ENCODE measurements at places on chromosomes 12 and 14. TPM values are rescaled to one million over a fixed set of nuclear protein-coding genes. Genes with fewer than 3 reads are reported as not detected.
A peak's percentile ranks its signal among the peaks of the same experiment; 100 is the strongest.

KRT79 gene
- polyA plus RNA-seq, result 0.24 TPM

NEUROD4 gene
- not detected for polyA plus RNA-seq

DNA sequence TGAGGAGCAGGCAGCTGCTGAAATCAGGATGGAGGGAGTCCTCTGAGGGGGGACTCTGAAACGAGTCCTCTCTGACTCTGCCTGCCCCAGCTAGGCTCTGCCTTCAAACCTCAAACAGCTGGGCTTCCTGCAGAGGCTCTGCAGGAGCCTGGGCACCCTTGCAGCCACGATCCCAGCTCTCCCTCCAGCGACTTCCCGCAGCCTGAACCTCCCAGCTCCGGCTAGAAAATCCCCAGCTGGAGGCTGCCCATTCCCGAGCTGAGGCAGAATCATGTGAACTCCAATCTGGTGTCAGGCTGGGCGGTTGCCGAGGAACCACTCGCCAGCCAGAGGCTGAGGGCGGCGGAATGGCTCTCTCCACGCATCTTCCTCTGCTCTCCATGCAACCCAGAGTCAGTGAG lies at the start of gene GPR68:
GPR68 (minus strand) TSS at position 204 of the 401 bp plus-strand sequence. CDS start 9,654 bp downstream, outside the sequence.
- peak; percentile 73 for DNase-seq

DTX3 gene
- 14.6 TPM for polyA plus RNA-seq

DNA sequence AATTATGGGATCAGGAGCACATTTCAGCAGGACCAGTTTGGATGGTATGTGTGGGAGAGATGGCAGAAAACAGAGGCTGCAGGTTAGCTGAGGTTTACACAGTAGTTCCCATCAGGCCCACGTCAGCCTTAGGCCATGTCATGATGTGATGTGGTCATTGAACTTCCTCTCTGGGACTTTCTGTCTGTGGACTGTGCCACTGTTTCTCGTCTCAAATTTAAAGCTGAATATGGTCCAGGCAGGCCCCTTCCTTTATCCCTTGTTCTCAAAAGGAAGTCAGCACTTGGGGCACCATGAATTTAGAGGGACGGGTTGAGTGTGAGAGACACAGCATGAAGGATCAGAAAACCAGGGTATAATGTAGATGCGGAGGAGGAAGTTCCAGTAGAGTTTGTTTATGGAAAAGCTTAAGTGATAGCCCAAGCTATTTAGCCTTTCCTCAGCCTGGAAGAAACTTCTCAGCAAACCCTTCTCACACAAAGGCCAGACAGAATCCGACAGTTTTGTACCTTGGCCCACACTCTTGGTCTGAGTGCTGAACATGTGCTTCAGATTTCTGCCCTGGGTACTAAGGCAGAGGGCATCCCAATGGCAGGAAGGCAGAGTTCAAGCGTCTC lies 3.6 kb upstream of the IGFBP6 start:
- DNase-seq, result peak; percentile 25

OTUB2 gene
- polyA plus RNA-seq, result 1.1 TPM

DNA sequence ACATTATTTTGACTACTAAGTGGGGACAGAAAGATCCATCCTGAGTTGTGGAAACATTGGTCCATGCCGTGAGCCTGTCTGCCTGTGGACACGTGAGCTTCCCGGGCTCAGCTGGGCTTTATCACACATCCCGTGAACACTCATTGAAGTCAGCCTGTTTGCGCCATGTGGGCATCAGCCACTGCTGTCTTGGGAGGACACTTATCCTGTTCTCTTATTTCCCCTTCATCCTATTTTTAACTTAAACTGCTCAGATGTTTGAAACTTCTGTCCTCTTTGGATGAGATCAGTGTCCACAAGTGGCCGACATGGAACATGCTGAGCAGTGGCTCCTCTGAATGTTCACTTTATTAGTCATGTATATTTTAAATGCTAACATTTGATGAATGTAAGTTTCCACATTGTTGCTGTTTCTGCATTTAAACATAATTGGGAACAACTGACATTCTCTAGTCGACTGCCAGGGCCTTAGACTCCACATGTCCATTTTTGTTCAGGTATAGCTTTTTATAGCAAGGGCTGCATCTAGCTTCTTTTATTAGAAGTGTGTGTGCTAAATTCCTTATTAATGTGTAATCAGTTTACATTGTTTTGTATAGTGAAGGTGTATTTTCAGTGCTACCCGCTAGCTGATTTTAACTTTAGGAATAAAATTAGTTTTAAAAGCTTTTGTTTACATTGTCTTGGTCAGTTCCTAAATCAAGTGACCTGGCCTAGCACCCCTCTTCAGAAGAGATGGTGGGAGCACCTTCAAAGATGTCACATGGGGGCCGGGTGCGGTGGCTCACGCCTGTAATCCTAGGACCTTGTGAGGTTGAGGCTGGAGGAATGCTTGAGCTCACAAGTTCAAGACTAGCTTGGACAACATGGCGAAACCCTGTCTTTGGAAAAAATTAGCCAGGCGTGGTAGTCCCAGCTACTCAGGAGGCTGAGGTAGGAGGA lies 24.0 kb downstream of the RNF34 start:
- peak; percentile 38 for DNase-seq

DNA sequence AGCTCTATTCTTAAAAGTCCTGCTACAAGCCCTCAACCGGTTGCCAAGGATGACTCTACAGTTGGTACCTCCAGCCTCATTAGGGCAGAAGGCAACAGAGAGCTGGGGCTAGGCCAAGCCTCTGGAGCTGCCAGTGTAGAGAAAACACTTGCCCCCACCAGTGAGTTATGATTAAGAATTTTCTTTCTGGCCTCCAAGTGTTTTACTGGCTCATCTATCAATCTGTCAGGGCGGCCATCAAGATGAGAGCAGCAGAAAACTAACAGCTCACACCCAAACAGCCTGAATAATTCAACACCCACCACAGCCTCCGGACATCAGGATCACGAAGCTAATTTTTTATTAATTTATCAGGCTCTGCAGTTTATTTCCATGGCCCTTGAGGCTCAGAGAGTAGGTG lies 40.7 kb upstream of the CMKLR1 start:
- DNase-seq, result no peak

DNA sequence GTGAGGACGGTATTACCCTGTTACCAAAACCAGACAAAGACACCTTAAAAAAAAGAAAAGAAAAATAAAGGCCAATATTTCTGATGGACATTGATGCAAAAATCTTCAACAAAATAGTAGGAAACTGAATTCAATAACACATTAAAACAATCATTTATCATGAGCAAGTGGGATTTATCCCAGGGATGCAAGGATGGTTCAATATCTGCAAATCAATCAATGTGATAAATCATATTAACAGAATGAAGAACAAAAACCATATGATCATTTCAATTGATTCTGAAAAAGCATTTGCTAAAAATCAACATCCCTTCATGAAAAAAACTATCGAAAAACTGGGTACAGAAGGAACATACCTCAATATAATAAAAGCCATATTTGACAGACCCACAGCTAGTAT lies 32.3 kb upstream of the ATP2B1 start:
- no peak for DNase-seq

GRCh38 chr14:105525861-105526775 lies at the start of gene TMEM121:
TMEM121 (plus strand) TSS chr14:105526583; CDS start chr14:105528835, 2,252 bp downstream.
- DNase-seq, result no peak

OVCH1 gene
- 0.05 TPM for polyA plus RNA-seq

GRCh38 chr12:94207849-94208621 lies 59.7 kb downstream of the PLXNC1 start:
- no peak for DNase-seq

- peak; percentile 89 for DNase-seq
Observed at GRCh38 chr12:116142936-116143898, 134.3 kb downstream of the MED13L start.

DNA sequence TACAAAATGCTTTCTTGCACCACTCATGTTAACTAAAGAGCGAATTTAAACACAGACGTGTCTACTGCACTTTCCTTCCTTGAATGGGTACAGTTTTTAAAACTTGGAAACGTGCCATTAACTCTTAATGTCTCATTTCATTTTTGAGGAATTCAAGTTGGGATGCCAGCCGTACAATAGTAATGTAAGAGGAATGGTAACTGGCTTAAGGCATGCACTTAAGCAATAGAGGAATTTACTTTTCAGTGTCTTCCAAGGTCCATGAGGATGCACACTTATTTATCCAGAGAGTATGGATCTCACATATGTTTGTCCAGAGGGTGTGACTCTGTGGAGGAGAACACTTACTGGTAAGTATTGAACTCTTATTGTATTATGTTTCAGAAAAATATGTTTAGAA lies 52.9 kb downstream of the PPP4R4 start:
- DNase-seq, result peak; percentile 26

DNA sequence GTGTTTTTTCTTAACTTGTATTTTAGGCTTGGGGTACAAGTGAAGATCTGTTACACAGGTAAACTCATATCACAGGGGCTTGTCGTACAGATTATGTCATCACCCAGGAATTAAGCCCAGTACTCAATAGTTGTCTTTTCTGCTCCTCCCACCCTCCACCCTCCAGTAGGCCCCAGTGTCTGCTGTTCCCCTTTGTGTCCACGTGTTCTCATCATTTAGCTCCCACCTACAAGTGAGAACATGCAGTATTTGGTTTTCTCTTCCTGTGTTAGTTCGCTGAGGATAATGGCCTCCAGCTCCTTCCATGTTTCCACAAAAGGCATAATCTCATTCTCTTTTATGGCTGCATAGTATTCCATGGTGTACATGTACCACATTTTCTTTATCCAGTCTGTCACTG lies 166.7 kb downstream of the RIMBP2 start:
- DNase-seq, result no peak

B3GNT4 gene
- 0.53 TPM for polyA plus RNA-seq

HSPA2 gene
- polyA plus RNA-seq, result 20.0 TPM

DNA sequence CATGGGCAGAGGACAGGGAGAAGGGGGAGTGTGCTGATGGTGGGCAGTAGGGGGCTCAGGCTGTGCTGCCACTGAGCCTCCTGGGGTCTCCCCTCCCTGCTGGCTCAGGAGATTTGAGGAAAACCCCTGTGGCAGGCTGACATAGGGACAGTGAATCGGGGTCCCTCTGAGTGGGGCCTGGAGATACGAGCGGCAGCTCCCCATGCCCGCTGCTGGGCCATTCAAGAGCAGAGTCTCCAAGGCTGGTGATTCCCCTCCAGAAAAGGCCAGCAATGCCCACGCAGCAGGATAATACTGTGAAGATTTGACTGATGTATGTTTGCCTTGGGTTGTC lies 288.7 kb upstream of the SFSWAP start:
- no peak for DNase-seq

DNA sequence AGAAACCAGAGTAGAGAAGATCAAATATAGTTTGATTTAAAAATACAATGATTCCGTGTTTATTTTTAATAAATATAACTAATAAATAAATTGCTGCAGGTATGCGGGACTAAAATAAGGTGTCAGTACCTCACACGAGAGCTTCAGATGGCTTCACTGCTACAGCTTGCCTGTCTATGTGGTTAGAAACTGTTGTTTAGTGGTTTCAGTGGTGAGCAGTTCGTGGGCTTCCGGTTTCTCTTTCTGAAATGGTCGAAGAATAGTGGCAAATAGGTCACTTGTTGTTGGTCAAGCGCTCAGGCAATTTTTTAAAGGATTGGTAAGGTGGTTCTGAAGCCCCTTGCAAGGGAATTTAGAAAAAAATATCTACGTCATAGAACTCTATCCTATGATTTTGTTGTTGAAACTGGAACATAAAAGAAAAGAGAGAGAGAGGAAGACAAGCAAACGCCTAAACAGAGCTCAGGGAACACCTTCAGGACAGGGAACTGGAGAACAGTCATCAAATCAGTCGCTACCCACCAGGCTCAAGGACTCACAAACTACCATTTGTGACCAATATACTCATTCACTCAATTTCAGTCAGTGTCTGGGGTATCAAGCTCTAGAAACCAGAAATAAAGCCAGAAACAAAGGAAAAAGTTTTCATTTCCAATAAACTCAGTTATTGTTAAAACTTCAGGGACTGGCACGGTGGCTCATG lies 31.3 kb downstream of the GABARAPL1 start:
- no peak for DNase-seq

DNA sequence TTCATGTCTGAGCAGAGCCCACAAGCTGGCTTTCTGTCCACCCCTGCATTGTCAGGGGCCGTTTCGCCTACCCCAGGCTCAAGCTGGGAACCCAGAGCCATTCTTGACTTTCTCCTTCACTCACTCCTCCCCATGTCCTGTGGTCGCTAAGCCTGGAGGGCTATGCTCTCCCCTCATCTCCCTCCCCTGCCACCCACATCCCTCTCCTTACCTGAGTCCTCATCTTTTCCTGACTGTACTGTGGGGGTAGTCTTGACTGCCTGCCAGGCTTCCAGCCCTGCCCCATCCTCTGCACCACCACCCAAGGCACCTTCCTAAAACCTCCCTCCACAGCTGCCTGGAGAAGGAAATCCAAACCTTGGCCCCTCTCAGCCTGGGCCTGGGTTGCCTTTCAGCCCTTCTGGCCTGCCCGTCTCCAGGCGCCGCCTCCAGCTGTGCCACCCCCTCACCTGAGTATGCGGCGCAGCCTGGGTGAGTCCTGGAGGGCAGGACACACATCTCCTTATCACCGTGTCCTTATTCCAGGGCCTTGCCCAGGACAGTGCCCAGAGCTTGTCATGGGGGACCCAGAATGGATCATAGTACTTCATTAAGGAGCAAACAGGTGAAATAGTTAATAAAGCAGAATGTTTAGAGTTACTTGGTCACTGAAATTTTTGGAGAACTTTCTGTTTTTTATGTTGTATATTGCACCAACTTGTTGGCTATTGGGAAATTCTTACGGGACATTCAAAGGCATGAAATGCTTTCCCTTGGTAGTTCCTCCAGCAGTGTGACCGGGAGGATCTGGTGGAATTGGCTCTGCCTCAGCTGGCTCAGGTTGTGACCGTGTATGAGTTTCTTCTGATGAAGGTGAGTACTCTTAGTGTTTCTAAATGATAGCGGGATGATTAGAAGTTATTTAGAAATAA lies 14.5 kb downstream of the ZNF839 start:
- no peak for DNase-seq

- DNase-seq, result no peak
Observed at GRCh38 chr12:103944964-103945363, 14.8 kb downstream of the HSP90B1 start.

TRAFD1 gene
- 41.3 TPM for polyA plus RNA-seq

- peak; percentile 57 for DNase-seq
Observed at GRCh38 chr12:69423037-69423905, 46.9 kb upstream of the FRS2 start.

OR4M1 gene
- not detected for polyA plus RNA-seq

WNT1 gene
- polyA plus RNA-seq, result not detected

PTGDR gene
- polyA plus RNA-seq, result not detected

TPH2 gene
- polyA plus RNA-seq, result not detected

- DNase-seq, result no peak
Observed at GRCh38 chr12:74891083-74891668, 318.5 kb downstream of the KCNC2 start.

- no peak for DNase-seq
Observed at GRCh38 chr14:99679543-99679942, 4.6 kb upstream of the CYP46A1 start.

IRAK3 gene
- 0.34 TPM for polyA plus RNA-seq
